Large intestine (tissue), 12 donors: ENCODE measurements at places on chromosomes 7 and 10.

DNA sequence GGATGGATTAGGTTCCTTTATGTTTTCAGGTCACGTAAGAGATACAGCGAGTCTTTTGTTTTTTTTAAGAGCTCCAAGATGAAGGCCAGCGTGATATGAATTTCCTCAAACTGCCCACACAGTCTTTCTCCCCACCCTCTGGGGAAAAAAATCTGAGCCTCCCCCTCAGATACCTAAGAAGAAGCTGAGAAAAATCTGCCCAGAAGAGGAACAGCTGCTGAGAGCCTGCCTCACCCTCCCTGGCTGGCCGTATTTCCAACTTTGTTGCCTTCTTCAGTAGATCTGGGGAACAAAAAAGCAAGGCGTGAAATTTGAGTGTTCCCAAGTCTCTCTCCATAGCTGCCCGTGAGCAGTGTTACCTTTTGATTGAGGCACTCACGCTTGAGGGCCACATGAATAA is 208.1 kb downstream of the KIAA1217 start:
- no peak for DNase-seq
- H3K27ac ChIP-seq, result no peak overlapping the region

DNA sequence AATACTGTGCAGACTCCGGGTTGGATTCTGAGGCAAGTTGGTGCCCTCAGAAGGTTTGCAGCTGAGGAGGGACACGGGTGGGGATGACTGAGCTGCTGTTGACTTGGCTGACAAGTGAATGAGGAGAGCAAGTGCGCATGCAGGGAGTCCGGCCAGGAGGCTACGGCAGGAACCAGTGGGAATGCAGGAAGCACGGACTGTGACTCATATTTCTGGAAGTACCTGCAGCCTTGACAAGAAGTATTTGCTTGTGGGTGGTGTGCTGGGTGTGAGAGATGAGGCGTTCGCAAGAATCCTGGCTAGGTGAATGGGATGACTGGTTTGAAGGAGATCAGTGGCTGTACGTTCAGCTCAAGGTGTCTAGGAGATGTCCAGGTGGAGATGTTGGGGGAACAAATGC is 30.8 kb upstream of the FXYD4 start:
- H3K27me3 ChIP-seq, result no peaks in the 10 kb centered on the region
- no peak overlapping the region for H3K4me3 ChIP-seq
- no peak overlapping the region for H3K27ac ChIP-seq
- H3K36me3 ChIP-seq, result no peaks in the 10 kb centered on the region

GRCh38 chr7:4749363-4749762 is 26.1 kb upstream of the AP5Z1 start:
- peaks cover 46% of the 10 kb centered on the region for H3K36me3 ChIP-seq
- H3K4me1 ChIP-seq, result peaks cover 42% of the 10 kb centered on the region
- no peak overlapping the region for H3K27ac ChIP-seq
- H3K4me3 ChIP-seq, result no peak overlapping the region
- no peak for DNase-seq
- H3K27me3 ChIP-seq, result no peaks in the 10 kb centered on the region

- no peaks in the 10 kb centered on the region for H3K27me3 ChIP-seq
- no peak for DNase-seq
- no peaks in the 10 kb centered on the region for H3K4me1 ChIP-seq
- H3K4me3 ChIP-seq, result no peak overlapping the region
- no peak overlapping the region for H3K27ac ChIP-seq
- no peaks in the 10 kb centered on the region for H3K36me3 ChIP-seq
Observed at GRCh38 chr10:78506614-78507013, 473.0 kb downstream of the RPS24 start.

DNA sequence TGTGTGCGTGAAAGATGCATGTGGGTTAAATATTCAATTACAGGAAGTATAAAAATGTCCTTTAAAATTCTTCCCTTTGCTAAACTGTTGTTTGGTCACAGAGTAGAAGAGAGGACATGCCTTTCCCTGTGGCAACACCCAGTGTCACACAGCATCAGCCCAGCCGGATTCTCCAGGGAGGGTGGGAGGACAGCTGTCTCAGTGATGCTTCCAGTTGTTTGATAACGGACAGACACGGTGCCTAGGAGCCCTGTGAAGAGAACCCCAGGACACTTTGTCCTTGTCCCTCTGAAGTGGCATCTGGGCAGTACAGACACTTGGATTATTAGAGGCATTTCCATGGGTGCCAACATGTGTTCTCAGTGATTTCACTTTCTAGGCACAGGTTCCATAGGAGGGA is 306.6 kb upstream of the LRGUK start:
- H3K4me1 ChIP-seq, result no peaks in the 10 kb centered on the region
- no peaks in the 10 kb centered on the region for H3K27me3 ChIP-seq
- H3K27ac ChIP-seq, result no peak overlapping the region
- peaks cover 19% of the 10 kb centered on the region for H3K36me3 ChIP-seq

GRCh38 chr10:62244785-62245467 is 23.7 kb downstream of the RTKN2 start:
- no peaks in the 10 kb centered on the region for H3K27me3 ChIP-seq
- no peak overlapping the region for H3K4me3 ChIP-seq
- H3K4me1 ChIP-seq, result no peaks in the 10 kb centered on the region
- H3K36me3 ChIP-seq, result no peaks in the 10 kb centered on the region

DNA sequence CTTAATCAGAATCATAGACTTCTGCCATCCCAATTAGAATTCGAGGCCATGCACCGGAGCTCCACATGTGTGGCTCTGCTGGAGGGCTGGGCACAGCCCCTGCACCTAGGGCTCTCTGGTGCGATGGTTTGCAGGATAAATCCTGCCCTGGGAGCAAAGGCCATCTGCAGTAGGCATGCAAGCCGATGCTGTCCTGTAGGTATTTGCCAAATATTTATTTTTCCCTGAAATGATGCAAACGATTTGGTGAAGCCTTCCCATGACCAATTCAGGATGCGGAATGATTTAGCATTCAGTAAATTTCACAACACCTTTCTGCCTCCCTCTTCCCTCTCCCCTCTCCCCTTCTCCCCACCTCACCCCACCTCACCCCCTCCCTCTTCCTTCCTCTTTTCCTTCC is 170.6 kb downstream of the EBF3 start:
- H3K36me3 ChIP-seq, result no peaks in the 10 kb centered on the region
- no peak overlapping the region for H3K27ac ChIP-seq
- H3K4me3 ChIP-seq, result no peak overlapping the region
- no peak for DNase-seq
- H3K27me3 ChIP-seq, result no peaks in the 10 kb centered on the region

- H3K4me3 ChIP-seq, result no peak overlapping the region
- H3K27me3 ChIP-seq, result no peaks in the 10 kb centered on the region
- H3K4me1 ChIP-seq, result peaks cover 4% of the 10 kb centered on the region
- no peaks in the 10 kb centered on the region for H3K36me3 ChIP-seq
- no peak for DNase-seq
Observed at GRCh38 chr7:155289949-155290501, 7.7 kb upstream of the INSIG1 start.

GRCh38 chr10:21069929-21070700 is 173.0 kb upstream of the NEBL start:
- no peaks in the 10 kb centered on the region for H3K4me1 ChIP-seq
- no peak overlapping the region for H3K4me3 ChIP-seq
- no peaks in the 10 kb centered on the region for H3K36me3 ChIP-seq
- no peak overlapping the region for H3K27ac ChIP-seq
- DNase-seq, result no peak

DNA sequence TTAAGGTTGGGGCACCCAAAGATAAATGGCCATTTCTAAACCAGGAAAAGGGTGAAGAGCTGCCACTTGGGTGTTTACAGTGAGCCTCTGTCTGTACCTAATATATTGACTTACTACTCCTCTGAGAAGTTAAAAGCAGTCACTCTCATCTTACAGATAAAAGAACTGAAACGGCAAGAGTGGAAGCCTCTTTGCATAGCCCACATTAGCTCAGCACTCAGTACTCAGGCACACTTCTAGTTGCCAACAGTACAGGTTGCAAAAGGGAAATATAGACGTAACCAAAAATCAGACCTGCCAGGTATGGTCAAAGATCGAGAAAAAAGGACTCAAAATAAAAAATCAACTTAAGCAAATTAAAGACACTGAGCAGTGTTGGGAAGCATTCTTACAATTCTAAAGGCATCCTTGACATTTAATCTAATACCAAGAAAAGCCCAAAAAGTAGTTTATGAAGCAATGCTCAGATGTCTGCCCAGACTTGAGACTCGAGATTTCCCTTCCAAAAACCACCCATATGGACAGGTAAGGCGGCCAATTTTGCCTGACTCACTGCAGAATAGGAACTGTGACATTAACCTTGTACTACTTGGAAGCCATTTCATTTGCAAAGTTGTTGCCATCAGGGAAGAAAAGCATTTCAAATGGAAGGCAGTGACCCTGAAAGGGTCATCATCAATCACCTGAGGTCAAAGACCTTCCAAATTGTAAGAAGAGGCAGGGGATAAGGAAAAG is 139.3 kb downstream of the SLC25A13 start:
- no peak overlapping the region for H3K27ac ChIP-seq
- H3K36me3 ChIP-seq, result peaks cover 49% of the 10 kb centered on the region
- no peaks in the 10 kb centered on the region for H3K4me1 ChIP-seq

DNA sequence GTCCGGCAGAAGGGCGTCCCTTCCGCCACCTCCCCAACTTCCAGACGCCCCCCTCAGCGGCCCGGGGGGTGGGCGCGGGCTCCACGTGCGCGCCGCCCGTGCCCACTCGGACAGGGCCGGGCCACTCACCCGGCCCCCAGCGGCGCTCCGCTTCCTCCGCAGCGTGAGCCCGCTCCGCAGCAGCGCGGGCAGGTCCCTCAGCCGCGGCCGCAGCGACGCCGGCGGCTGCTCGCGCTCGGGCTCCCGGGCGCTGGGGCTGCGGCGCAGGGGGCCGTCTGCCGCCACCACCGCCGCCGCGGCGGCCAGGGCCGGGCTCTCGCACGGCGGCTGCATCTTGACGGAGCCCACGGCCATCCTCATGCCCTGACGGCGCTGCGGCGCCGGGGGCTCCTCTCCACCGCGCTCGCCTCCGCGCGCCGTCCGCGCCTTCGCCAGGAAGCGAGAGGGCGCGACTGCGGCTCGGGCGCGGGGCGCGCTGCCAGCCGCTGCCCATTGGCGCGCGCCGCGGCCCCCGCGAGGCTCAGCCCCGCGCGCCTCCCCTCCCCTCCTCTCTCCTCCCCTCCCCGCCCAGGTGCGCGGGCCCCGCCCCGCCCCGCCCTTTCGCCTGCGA is at the start of gene RAPGEF5:
TSS of gene RAPGEF5 (minus strand) at position 454 of the 610 bp plus-strand sequence. CDS start at position 360, 94 bp downstream.
- H3K27ac ChIP-seq, result peak within 1 kb of the TSS; percentile 92
- H3K4me1 ChIP-seq, result peaks cover 26% of the 10 kb centered on the region
- no peaks in the 10 kb centered on the region for H3K36me3 ChIP-seq
- H3K4me3 ChIP-seq, result peak within 1 kb of the TSS; percentile 64

GRCh38 chr7:43112941-43113621 is 634 bp downstream of the HECW1 start:
- H3K4me3 ChIP-seq, result peak overlapping the region; percentile 16
- H3K27me3 ChIP-seq, result peaks cover 74% of the 10 kb centered on the region
- H3K36me3 ChIP-seq, result no peaks in the 10 kb centered on the region
- DNase-seq, result peak; percentile 34
- H3K27ac ChIP-seq, result no peak overlapping the region

- H3K27me3 ChIP-seq, result no peaks in the 10 kb centered on the region
- H3K4me1 ChIP-seq, result no peaks in the 10 kb centered on the region
Observed at GRCh38 chr10:33802566-33802965, 468.1 kb upstream of the NRP1 start.
